ENCODE measurements at places on chromosomes 3 and 15. TPM values are rescaled to one million over a fixed set of nuclear protein-coding genes. Genes with fewer than 3 reads are reported as not detected.
A peak's percentile ranks its signal among the peaks of the same experiment; 100 is the strongest.

AHSG gene
- total RNA-seq = 0.75 TPM

- DNase-seq = peak; percentile 71
- peak overlapping the region; percentile 20 for H3K4me3 ChIP-seq
- no peaks in the 10 kb centered on the region for H3K4me1 ChIP-seq
- no peaks in the 10 kb centered on the region for H3K27me3 ChIP-seq
- H3K36me3 ChIP-seq = no peaks in the 10 kb centered on the region
- no peak overlapping the region for H3K27ac ChIP-seq
Observed at GRCh38 chr3:192570821-192571791, 156.2 kb downstream of the FGF12 start.

DNA sequence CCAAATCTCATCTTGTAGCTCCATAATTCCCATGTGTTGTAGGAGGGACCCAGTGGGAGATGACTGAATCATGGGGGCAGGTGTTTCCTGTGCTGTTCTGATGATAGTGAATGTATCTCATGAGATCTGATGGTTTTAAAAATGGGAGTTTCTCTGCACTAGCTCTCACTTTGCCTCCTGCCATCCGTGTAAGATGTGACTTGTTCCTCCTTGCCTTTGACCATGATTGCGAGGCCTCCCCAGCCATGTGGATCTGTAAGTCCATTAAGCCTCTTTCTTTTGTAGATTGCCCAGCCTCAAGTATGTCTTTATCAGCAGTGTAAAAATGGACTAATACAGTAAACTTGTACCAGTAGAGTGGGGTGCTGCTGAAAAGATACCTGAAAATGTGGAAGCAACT, 44.5 kb downstream of the DUT start:
- H3K4me3 ChIP-seq = no peak overlapping the region
- peaks cover 2% of the 10 kb centered on the region for H3K4me1 ChIP-seq
- no peak overlapping the region for H3K27ac ChIP-seq
- no peak for DNase-seq
- no peaks in the 10 kb centered on the region for H3K36me3 ChIP-seq
- no peaks in the 10 kb centered on the region for H3K27me3 ChIP-seq

GRCh38 chr15:92901072-92901761, 1.1 kb downstream of the CHD2 start:
- peaks cover 5% of the 10 kb centered on the region for H3K4me1 ChIP-seq
- H3K4me3 ChIP-seq = peak overlapping the region; percentile 76
- no peaks in the 10 kb centered on the region for H3K27me3 ChIP-seq
- peaks cover 4% of the 10 kb centered on the region for H3K36me3 ChIP-seq
- peak overlapping the region; percentile 100 for H3K27ac ChIP-seq
- peak; percentile 51 for DNase-seq

WDR72 gene
- 0.22 TPM for total RNA-seq

DNA sequence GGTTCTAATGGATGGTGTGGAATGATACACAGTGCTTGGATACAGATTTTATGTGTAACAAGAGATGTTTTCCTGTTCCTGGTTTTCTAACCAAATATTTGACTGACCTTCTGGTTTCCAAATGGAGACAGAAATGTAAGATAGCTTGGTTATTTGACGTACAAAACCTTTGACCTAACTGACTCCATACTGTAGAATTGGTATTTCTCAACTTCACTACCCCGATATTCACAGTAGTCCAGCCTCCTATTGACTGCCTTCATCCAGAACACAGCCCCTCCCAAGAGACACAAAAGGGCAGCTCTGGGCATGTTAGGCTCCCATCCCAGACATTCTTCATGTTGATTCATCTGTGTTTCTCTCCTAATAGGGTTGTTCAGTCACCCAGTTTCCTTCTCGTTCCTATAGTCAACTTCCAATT, 33.4 kb downstream of the MYO1E start:
- H3K4me1 ChIP-seq = peaks cover 2% of the 10 kb centered on the region
- no peak overlapping the region for H3K4me3 ChIP-seq
- DNase-seq = no peak
- H3K27me3 ChIP-seq = no peaks in the 10 kb centered on the region

CPNE9 gene
- 0.09 TPM for total RNA-seq

DLL4 gene
- 9.7 TPM for total RNA-seq

DTWD1 gene
- 31.5 TPM for total RNA-seq

PARL gene
- total RNA-seq = 42.0 TPM

GRCh38 chr15:89475661-89476060, 20.7 kb downstream of the RHCG start:
- no peak for DNase-seq
- H3K27ac ChIP-seq = no peak overlapping the region
- H3K4me3 ChIP-seq = no peak overlapping the region
- no peaks in the 10 kb centered on the region for H3K36me3 ChIP-seq
